ENCODE measurements at places on chromosomes 12 and 14. TPM values are rescaled to one million over a fixed set of nuclear protein-coding genes. Genes with fewer than 3 reads are reported as not detected.

Gene GLIPR1
- total RNA-seq: 15.0 TPM

Gene GPR137C
- total RNA-seq: 0.26 TPM

Gene SLCO1B1
- not detected for total RNA-seq

Gene DLGAP5
- 0.38 TPM for total RNA-seq

Gene FOXA1
- 5.3 TPM for total RNA-seq

Gene INHBC
- total RNA-seq: not detected

Gene KRT6C
- total RNA-seq: 138 TPM

Gene HOTAIR
- not detected for total RNA-seq

Gene MSI1
- not detected for total RNA-seq

Gene TSPAN9
- 5.0 TPM for total RNA-seq

Gene SOCS2
- 14.3 TPM for total RNA-seq

Gene ABCB9
- 2.3 TPM for total RNA-seq

DNA sequence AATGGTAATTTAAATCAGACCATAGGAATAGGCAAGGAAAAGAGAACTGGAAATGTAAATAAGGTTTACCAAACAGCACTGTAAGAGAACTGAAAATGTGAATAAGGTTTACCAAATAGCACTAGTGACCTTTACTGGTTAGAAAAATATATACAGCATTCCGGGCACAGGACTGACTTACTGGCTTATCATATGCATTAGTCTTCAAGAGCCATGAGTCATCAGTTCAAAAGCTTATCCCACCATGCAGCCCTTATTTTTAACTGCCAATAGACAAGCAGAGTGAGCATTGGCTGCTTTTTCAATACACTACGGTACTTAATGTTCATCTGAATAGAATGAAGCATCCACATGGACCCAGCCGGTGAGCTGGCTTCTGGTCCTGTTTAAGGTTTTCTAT is 13.0 kb upstream of the NELL2 start:
- DNase-seq: no peak

GRCh38 chr14:96198430-96199130 is 6.1 kb upstream of the BDKRB2 start:
- no peak for DNase-seq

DNA sequence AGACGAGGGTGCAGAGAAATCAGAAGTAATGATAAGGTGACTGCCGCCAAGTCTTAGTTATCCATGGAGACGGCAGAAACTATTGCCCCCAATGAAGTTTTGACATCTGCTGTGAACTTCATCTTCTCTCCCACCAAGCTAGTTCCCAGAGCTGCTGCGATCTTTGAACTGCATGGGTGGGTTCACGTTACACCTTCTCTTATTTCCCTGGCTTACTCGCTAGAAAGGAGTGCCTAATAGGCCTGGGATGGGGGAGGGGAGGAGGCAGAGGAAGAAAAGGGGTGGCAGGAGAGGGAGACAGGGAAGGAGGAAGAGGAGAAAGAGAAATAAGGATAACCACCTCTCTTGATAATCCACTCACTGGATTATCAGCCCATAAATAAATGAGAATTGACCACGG is 157.1 kb downstream of the NTF3 start:
- no peak for DNase-seq

DNA sequence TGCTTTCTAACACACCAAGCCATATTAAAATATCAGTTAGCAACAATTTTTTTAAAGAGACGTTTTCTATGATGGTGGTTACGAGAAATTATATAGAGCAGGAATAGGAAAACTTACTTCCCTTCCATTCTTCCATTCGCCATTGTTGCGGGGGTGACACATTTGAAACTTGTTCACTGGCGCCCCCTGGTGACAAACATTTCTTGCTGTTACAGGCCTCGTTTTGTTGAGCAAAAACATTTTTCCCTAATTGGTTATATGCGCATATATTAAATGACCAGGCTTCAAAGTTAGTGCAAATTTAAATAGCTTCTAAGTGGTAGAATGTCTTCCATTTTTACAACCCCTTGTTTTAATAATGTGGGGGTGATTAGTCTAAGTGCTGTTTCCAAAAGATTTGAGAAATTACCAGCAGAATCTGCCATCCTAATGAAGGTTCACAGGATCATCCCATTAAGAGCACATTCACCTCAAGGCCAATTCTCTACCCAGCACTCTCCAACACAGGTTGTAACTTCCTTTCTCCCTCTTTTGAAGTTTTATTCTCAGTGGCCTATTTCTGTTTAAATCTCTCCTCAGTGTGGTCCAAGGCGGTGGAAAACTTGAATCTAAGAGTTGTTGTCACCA is 1124.7 kb downstream of the FLRT2 start:
- peak; percentile 13 for DNase-seq

DNA sequence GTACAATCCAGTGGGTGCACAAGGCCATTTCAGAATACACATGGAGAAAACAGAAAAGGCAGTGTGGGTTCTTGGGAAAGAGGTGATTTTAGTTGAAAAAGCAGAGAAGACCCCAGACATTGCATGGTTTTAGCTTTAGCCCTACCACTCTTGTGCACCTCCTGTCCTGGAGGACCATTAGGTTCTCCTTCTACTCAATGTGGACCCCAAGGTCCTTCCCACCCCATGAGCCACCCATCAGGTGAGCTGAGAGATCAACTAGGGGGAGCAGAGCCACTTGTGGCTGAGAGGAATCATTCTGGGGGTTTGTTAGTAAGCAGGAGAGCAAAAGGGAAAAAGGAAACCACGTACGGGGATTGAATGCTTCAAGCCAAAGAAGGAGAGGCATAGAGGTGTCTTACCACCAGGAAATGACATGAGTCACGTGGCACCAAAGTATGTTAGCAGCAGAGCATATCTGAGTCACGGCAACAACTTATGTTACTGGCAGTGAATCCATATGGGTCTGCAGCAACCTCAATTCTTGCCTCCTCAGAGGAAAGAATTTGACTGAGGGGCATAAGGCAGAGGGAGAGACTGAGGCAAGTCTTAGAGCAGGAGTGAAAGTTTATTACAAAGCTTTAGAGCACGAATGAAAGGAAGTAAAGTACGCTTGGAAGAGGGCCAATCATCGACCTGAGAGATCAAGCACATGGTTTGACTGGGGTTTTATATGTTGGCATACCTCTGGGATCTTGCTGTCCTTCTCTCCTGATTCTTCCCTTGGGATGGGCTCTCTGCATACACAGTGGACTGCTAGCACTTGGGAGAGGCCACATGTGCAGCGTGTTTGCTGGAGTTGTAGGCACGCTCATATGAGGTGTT is 73.9 kb downstream of the HSD17B6 start:
- DNase-seq: peak; percentile 95

DNA sequence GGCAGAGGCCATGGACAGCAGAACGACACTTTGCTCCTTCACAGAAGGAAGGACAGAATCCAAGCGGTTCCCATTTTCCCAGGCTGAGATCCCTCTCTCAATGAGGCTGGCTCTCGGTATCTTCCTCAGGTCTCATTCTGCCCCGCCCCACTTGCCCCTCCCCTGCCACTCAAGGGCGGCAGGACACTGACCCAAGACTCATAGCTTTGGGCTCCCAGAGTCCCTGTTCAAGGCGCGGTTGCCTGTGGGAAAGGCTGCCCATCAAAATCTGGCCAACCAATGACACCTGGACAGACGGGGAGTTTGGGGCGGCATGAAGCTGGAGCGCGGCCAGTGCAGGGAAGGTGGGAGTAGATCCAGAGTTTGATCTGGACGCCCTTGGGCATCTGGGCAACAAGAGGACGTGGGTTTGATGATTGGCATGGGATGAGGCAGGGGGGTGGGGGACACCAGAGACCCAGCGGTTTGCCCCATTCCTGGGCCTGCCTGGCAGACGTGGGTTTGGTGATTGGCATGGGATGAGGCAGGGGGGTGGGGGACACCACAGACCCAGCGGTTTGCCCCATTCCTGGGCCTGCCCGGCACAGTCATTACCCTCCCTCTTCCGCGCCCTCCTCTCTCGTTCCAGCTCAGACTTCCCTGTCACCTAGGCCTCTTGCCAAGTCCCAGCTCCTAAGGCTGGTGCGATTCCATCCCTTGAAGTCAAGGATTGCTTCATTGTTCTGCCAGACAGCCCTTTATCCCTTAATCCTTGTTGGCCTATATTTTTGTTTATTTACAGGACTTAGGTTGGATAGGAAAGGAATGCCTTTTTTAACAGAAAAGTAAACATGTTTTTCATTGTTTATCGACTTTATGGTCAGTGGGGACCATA is 92.1 kb downstream of the NINJ2 start:
- DNase-seq: peak; percentile 88

DNA sequence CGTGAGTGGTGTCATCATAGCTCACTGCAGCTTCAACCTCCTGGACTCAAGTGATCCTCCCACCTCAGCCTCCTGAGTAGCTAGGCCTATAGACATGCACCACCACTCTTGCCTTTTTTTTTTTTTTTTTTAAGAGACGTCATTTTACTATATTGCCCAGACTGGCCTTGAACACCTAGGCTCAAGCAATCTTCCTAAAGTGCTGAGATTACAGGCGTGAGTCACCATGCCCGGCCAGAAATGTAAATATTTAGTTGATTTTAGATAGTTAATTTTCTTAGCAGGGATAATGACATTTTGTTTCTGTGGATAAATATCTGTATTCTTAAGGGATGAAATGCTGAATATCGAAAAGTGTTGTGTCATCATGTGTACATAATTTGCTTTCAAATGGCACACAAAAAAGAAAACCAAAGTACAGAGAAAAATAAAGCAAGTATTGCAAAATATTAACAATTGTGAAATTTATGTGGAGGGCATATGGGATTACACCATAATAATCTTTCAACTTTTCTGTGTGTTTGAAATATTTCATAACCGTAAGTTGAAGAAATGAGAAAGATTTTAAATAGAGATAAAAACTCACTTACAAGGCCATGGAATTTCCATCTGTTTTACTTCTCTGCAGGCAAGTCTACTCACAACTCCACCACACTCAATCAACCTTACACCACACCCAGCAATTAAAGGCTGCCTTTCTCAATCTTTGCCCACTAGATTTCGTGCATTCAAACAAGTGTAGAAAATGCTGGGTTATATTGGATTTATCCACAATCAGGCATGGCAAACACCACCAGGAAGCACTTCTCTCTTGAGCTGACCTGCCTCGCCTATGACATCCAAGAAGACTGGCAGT is 93.7 kb downstream of the SPTSSA start:
- DNase-seq: peak; percentile 34

GRCh38 chr12:57519796-57520052 is 590 bp downstream of the DDIT3 start:
- DNase-seq: peak; percentile 12

DNA sequence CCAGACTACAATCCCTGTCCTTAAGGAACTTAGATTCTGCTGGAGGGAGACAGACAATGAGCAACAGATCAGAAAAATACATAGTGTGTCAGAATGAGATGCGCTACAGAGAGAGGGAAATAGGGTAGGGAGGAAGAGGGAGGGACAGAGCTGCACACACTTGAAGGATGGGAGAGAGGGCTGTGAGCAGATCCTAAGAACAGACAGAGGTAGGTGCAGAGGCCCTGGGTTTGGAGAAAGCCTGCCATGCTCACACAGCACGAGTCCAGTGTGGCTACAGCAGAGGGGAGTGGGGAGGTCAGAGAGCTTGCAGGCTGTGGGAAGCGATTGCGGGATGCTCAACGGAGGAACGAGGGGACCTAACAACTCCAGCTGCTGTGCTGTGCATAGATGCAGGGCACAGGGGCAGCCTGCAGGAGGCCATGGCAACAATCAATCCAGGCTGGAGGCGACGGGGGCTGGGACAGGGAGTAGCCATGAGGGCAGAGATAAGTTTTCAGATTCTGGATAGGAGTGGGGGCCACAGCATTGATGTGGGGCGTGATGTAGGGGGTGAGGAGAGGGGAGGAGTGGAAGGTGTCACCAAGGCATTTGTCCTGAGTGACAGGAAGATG is 20.7 kb downstream of the FAIM2 start:
- no peak for DNase-seq

GRCh38 chr12:95291501-95291900 is 73.9 kb downstream of the VEZT start:
- DNase-seq: no peak

- no peak for DNase-seq
These were observed 658.2 kb upstream of the FLRT2 start for GRCh38 chr14:84871734-84872133.

DNA sequence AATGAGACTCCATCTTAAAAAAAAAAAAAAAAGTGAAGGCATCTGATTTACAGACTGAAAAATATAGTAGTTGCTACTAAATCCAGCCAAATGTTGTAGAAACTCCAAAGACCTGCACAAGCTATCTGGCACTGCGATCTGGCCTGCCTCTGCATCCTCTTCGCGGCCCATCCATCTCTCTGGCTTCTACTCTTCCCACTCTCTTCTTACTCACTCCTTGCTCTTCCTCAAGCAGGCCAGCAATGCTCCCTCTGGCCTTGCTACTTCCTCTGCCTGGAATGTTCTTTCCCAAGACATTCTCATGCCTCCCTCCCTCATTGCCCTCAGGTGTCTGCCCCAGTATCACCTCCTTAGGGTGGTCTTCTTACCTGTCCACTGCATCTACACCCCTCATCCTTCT is 9.7 kb upstream of the CRY1 start:
- no peak for DNase-seq

- DNase-seq: no peak
These were observed 785 bp upstream of the NIN start for GRCh38 chr14:50831726-50832168.

DNA sequence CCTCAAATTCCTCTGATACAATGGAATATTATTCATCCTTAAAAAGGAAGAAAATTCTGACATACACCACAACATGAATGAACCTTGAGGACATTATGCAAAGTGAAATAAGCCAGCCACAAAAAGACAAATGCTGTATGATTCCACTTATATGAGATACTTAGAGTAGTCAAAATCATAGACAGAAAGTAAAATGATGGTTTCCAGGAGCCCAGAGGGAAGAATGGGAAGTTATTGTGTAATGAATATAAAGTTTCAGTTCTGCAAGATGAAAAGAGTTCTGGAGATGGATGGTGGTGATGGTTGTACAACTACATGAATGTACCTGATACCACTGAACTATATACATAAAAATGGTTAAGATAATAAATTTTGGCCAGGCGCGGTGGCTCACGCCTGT is 18.3 kb downstream of the VWF start:
- DNase-seq: no peak

- DNase-seq: peak; percentile 85
These were observed at the start of gene PTMS for GRCh38 chr12:6765634-6766581. TSS of gene PTMS (plus strand) at chr12:6766363. CDS start at chr12:6766706, 343 bp downstream.

GRCh38 chr14:28493516-28493915 is 273.1 kb upstream of the FOXG1 start:
- no peak for DNase-seq

DNA sequence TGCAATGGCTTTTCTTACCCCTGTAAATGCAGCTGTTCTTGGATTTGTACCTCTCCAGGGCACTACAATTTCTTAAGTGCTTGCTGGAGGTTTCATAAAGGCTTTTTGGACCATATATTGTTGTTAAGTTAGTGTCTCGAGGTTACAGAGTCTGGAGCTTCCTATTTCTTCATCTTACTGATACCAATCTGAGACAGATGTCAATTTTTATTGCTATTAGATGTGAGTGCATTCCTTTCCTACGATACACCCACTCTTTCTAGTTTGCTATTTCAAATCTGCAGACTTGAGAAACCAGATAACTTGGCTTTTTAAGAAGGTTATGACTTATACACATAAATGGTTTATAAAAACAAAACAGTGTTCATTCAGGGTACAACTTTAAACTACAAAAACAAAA is 2.1 kb downstream of the NOXRED1 start:
- no peak for DNase-seq

All from bronchial epithelial cell (primary cell).